Endothelial cell (in vitro differentiated cells): ENCODE measurements at places on chromosomes 4 and X.

DNA sequence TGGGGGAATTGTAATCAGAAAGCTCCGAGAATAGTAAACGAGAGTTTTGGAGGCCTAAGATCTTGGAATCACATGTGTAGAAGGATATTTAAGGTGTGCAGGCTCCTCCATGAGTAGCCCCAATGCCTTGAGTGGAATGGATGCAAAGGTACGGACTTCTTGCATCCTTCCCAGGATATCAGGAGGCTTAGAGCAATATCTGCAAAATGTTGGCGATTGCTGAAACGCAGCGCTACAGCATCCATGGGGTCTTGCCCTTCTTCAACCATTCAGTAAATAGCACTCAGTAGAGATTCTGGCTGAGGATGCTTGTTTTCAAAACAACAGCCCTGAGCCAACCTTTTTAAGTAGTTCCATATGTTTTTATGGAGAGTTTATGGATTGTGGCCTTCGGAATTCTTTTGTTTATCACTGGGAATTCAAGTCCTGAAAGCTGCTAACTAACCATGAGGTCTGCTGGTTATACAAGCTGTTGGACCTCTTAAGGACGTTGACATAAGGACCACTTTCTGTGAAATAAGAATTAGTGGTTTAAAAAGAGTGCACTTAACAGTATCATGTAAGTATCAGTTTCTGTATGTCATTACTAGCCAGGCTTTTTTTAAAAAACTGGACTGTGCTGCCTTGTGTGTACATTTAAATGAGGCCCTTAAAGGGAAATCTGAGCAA is 228.8 kb upstream of the PGRMC2 start:
- DNase-seq = no peak

- DNase-seq = no peak
Observed at GRCh38 chrX:97704474-97704873, 820.8 kb downstream of the RPA4 start.

GRCh38 chr4:10083861-10084641 is 32.5 kb downstream of the WDR1 start:
- DNase-seq = no peak

DNA sequence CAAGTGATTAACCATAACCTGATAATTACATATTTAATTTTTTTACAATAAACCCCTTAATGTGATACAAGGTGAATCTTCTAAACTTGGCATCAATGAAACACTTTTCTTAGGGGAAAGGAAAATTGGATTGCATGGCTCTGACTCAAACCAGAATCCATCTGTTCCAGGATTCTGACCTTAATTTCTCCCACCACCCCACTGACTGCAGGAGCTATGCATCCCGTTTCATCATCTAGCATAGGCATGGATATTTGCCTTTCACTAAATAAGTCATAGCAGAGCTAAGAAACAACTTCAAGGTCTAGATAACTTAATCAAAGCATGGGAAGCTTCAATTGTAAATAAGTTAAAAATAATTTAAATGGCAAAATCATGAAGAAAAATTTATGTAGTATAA is 156.3 kb downstream of the BTC start:
- no peak for DNase-seq

- no peak for DNase-seq
Observed at GRCh38 chr4:178881937-178882336, 1439.7 kb upstream of the AGA start.

DNA sequence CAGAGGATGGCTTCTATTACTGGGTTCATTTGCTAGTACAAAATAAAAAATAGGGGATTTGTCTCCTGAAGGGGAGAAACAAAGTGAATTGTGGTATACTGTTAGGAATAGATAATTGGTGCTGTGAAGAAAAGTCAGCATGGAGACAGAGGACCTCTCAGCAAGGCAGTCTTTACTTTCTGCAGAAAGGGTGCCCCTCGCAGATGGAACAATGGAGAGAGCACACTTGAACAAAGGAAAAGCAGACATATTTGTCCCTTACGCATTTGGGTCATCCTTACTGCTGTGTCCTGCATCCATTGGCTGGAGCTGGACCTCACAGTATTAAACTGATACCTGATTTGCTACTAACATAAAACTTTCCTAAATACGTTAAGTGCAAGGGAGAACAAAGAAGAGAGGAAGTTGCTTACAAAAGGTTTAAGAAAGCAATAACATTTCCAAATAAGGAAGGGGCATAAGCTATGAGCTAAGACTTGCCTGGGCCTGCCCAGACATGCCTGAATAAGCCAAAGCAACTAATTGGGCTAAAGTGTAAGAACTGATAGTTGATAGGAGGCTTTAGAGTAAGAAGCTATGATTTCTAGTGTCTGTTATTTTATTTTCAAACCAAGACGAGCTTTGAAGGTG is 83.8 kb downstream of the CCKAR start:
- DNase-seq = no peak
